ENCODE measurements at places on chromosomes 11 and 22. TPM values are rescaled to one million over a fixed set of nuclear protein-coding genes. Genes with fewer than 3 reads are reported as not detected.

VSIG2 gene
- total RNA-seq = 27.5 TPM

MMP7 gene
- 18.9 TPM for total RNA-seq

SMTNL1 gene
- total RNA-seq = 0.16 TPM

TRIM29 gene
- total RNA-seq = 32.3 TPM

SUSD2 gene
- total RNA-seq = 0.26 TPM

L3MBTL2 gene
- 12.4 TPM for total RNA-seq

SCGB1C1 gene
- total RNA-seq = not detected

- DNase-seq = peak; percentile 10
These were observed 18.4 kb downstream of the SELENOO start for GRCh38 chr22:50218996-50219727.

DNA sequence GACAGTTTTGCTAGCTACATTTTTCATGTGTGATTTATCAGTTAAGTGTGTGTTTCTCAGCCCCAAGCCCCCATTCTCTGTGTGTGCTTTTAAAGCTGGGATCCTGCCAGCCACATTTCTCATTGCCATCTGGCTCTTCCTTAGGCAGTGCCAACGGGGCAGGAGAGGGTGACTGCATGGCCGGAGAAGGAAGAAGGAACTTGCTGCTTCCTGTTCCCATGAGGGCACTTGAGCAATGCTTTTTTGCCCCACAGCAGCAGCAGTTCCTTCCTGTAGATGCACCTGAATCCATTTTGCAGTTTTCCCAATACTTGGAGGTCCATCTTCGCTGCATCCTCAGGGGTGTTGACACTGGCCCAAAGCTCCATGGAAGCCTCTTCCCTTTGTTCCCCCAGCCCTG lies 37.5 kb downstream of the TNRC6B start:
- DNase-seq = no peak

DNA sequence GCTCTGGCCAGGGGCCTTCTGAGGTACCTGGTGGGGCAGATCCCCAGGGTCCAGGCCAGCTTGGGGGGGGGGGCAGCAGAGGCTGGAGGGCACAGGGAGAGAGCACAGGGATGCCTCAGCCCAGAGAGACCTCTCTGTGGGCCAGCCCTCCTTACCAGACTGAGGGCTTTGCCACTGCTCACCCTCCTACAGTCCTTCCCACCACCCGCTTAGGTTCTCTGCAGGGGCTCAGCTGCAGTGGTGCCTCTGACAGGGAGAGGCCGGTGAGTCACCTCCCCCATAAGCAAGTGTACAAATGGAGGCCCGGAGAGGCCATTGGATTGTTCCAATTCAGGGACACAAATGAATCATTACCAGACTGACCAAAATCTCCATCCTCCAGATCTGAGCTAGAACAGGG lies 68.1 kb upstream of the LMO1 start:
- DNase-seq = no peak

DNA sequence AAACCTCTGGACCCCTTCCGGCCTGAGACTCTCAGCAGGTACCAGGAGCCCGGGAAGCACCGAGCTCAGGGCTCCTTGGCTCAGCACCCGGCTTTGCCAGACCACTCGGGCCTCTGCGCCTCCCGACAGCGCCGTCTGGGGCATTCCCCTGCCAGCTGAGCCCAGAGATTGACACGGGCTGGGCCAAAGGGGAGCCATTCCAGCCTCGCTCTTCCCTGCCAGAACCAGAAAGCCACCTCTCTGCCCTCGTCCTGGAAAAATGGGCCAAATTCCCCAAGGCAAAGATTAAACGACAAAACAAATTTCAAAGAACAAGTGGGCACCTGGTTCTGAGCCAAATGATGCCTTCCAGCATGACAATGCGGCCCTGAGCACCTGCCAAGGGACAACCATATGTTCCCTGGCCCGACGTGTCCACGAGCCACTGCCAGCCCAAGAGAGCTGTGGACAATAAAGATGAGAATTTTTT lies 59.3 kb downstream of the CELSR1 start:
- no peak for DNase-seq

DNA sequence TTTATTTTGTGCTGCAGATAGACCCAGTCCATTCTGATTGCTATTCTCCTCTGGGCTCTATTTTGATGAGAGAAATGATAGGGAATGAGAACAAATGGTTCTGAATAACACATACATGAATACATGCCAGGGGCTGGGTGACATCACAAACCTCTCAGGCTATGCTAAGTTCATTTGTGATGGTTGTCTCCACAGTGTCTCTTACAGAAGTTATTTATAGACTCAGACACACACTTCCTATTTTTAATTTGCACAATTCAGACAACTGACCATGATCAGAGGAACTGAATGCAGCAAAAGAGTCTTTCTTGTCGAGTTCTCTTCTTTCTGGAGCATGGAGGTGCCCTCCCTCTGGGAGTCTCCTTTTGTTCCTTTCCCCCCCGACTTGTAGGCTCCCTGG lies 991.7 kb downstream of the OPCML start:
- no peak for DNase-seq

- no peak for DNase-seq
These were observed 85.6 kb downstream of the PIWIL4 start for GRCh38 chr11:94652735-94653284.

DNA sequence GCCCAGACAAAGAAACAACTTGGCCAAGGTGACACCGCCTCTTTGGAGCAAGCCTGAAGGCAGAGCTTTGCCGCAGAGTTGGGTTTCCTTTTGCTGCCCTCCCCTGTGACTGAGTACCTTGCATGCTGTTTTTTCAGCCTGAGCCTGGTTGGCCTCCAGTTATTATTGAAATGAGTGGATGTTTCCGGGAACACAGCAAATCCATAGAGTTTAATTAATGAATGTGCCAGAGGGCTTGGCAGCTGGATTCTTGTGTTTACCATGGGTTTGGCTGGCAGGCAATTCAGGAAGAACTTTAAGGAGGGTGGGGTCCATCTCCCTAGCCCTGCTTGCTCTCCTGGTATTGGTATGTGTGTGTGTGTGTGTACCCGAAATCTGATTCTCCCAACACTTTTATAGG lies 65.6 kb upstream of the CRYBB3 start:
- no peak for DNase-seq

DNA sequence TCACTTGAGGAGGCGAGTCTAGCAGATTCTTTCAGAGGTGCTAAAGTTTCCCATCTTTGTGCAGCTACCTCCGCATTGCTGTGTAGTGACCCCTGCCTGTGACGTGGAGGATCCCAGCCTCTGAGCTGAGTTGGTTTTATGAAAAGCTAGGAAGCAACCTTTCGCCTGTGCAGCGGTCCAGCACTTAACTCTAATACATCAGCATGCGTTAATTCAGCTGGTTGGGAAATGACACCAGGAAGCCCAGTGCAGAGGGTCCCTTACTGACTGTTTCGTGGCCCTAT lies 8.9 kb upstream of the SAMM50 start:
- DNase-seq = no peak

GRCh38 chr11:93589347-93589746 lies 46.2 kb upstream of the SMCO4 start:
- no peak for DNase-seq

DNA sequence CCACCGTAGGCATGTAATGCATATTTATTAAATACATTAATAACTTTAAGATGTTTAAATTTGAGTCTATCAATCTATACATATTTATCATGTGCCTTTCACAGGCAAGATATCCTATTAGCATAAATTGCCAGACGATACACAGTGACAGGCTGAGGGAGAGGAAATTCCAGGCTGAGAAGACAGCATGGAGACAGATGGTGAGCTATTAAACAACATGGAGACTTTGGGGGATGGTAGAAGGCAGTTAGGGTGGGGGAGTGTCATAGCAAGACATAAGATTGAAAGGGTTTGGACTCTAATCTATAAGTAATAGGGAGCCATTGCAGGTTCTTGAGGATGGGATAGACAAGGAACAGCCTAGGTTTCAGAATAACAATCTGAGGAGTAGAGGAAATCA lies 138.5 kb downstream of the NXPE2 start:
- no peak for DNase-seq

DNA sequence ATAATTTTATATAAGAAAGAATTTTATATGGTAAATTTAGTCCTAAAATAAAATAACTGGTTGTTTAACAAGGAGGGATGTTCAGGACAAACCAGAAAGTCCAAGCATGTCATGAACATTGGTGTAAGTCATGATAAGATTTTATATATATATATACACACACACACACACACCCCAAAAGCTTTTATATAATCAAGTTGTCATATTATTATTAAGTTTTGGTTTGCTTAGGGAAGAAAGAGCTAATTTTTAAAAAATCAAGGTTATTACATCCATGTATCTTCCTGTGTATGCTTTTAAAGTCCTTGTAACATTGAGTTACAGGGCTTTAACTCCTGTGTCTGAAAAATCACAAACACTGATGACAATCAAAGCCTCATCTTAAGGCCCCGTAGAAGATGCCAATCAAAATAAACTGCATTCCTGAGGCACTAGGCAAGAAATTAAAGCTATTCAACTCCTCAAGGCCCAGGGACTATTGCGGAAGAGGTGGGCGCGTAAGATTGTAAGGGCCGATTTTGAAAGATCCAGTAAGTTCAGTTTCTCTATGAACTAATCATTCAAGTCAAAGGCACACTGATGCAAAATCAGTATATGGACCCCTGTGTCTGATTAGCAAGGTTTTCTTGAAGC lies 16.8 kb downstream of the APOL6 start:
- no peak for DNase-seq

- no peak for DNase-seq
These were observed 16.5 kb upstream of the DGCR8 start for GRCh38 chr22:20063271-20064139.

DNA sequence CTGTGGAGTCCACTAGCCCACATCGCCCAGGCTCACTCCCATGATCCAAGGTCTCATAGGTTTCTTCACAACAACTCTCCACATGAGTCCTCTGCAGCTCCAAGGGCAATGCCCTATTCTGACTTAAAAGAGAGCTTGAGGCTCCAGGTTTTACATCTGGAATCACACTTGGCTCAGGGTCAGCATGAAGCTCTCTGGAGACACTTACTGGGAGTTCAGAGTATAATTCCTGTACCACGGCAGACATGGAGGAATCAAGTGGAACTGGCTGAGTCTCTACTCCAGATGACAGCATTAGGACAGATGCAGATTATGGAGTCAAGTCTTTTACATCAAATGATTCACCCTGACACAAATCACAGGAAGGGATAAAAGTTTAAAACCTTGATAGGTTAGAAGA lies 11.4 kb downstream of the PRR14L start:
- DNase-seq = no peak
